Fibroblast of skin of right biceps (primary cell): ENCODE measurements at places on chromosomes 12 and 14.
A peak's percentile ranks its signal among the peaks of the same experiment; 100 is the strongest.

GRCh38 chr14:61351477-61351876 is 30.1 kb downstream of the PRKCH start:
- DNase-seq: no peak

- DNase-seq: peak; percentile 22
Observed at GRCh38 chr12:112218150-112218549, 92.8 kb downstream of the TRAFD1 start.

DNA sequence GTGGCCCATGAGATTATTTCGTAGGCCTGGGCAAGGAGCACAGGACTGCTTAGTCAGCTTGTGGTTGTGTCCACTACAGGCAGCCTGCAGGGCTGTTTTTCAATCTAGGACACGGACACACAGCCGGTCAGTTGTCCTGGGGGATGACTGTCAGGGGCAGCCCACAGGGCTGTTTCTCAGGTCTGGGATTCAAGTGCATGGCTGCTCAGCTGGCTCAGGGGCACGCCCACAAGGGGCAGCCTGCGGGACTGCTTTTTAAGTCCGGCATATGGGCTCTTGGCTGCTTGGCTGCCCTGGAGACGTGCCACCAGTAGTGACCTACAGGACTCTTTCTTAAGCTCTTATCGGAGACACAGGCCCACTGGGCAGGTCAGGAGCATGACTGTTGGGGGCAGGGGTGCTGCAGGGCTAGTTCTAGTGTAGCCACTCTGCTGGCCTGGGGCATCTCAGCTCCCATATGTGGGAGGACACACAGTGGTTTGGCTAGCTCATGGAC is 26.6 kb upstream of the GTF2A1 start:
- DNase-seq: no peak

- DNase-seq: no peak
Observed at GRCh38 chr14:64702493-64703394, 1.5 kb upstream of the PLEKHG3 start.

DNA sequence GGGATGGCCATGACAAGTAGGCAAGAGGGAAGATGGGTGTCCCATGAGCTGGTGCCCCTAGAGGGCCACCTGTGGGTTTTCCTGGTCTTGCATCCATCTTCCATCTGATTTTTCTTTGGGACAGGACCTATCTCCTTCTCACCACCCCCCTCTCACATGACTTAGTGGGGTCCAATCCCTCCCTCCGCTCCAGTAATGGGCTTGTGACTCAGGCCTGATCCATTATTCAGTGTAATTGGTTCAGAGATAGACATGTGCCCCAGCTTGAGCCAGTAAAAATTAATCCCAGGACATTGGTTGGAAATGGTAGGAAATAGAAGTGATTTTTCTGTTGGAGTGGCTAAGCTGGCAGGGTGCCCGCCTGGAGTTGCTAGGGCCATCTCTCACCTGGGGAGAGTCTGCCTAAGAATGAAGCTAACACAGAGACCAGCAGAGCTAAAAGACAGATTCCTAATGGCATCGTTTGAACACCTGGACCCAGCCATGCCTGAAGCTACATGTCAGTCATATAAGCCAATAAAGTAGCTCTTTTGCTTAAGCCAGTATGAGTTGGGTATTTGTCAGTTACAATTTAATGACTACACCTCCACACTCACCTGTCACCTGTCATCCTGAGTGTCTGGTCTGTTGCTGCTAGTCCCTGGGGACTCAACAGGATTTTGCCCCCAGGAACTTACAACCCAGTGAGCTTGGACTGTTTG is 14.7 kb downstream of the RASAL1 start:
- no peak for DNase-seq

GRCh38 chr12:114491916-114492315 is 86.0 kb upstream of the TBX5 start:
- DNase-seq: no peak

GRCh38 chr12:64625243-64626077 is 15.2 kb downstream of the RASSF3 start:
- DNase-seq: peak; percentile 92

GRCh38 chr12:121345151-121345815 is 6.9 kb downstream of the ANAPC5 start:
- no peak for DNase-seq

- DNase-seq: peak; percentile 93
Observed at GRCh38 chr14:65251213-65251612, 148.9 kb upstream of the MAX start.

- no peak for DNase-seq
Observed at GRCh38 chr12:114790276-114790675, 106.3 kb upstream of the TBX3 start.

GRCh38 chr12:69129017-69129416 is 110.4 kb upstream of the CPSF6 start:
- no peak for DNase-seq

- no peak for DNase-seq
Observed at GRCh38 chr12:123398550-123399254, 14.8 kb downstream of the KMT5A start.

- no peak for DNase-seq
Observed at GRCh38 chr12:116855744-116856470, 25.3 kb downstream of the HRK start.
